ENCODE measurements at places on chromosomes 4 and X.

DNA sequence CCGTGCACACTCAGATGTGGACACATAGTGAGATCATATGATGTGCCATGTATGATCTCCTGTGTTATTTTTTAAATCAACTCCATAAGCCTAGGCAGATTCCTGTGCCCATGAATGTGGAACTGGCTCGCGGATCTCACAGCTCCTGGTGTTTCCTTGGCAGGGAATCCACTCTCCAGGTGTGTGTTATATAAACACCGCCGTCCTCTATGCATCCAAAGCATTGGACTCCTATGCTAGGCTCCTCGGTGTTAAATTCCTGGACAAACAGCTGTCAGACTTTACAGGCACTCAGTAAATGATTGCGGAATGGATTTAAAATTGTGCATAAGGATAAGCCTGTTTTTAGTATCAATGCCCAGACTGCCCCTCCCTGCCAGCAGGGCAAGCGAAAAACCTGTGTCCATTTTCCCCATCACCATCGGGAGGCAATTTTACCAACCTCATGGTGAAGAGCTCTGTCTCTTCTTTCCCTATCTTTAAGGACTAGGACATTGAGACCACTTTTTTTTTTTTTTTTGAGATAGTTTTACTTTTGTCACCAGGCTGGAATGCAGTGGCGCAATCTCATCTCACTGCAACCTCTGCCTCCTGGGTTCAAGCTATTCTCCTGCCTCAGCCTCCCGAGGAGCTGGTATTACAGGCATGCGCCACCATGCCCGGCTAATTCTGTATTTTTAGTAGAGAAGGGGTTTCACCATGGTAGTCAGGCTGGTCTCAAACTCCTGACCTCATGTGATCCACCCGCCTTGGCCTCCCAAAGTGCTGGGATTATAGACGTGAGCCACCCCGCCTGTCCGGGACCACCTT is 23.6 kb upstream of the GPR78 start:
- DNase-seq, result no peak

DNA sequence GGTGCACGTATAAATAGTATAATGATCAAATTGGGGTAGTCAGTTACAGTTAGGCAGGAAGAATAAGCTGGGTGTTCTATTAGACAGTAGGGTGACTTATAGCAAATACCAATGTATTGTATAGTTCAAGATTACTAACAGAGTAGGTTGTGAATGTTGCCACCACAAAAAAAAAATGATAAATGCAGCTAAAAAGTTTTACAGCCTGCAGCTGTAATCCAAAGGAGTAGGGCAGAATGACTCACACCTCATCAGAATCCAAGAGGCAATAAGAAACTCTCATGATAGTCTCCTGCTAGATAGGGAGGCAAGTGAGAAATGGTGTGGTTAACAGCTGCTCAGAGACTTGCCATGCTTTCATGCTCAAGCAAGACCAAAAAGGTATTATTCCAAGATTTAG is 19.6 kb upstream of the TCEAL4 start:
- DNase-seq, result no peak

GRCh38 chr4:152283801-152284470 is 252.0 kb downstream of the FBXW7 start:
- no peak for DNase-seq

- DNase-seq, result no peak
Observed at GRCh38 chr4:149638073-149638472, 177.6 kb downstream of the IQCM start.

- DNase-seq, result no peak
Observed at GRCh38 chr4:2303686-2304320, 41.9 kb upstream of the MXD4 start.

- no peak for DNase-seq
Observed at GRCh38 chrX:11412715-11413623, 119.8 kb downstream of the AMELX start.

DNA sequence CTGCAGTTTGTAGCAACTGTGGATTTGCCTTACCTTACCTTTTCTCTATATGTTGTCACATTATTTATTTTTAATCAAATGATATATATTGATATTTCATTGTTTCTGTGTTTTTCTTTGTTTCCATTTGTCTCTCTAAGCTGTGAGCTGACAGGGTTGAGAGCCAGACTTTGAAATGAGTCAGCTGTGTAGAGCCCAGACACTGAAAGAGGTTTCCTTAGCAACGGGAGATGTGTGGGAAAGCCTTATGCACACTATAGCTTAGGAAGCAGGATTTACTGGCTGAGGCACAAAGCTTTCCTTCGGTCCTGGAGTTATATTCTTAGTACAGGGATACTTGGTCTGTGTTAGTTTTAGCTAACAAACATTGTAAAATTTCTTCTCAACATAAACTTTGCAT is 192.2 kb downstream of the FGF13 start:
- no peak for DNase-seq

DNA sequence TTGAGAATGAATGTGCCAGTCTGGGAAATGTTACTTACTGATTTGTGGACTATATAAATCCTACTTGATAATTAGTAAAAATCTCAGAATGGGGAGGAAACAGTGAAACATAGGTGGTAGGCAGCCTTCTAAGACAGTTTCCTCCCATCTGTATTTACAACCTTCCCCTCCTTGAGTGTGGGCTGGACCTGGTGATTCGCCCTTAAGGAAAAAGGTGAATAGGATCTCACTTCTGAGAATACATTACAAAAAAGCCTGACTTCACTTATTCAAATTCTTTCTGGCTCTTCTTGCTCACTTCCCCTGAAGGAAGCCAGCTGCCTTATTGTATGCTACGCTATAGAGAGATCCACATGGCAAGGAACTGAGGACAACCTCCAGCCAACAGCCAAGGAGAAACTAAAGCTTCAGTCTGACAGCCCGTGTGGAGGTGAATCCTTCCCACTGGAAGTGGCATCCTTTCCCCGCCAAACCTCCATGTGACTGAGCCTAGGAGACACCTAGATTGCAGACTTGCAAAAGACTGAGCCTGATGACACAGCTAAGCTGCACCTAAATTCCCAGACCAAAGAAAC is 585.0 kb downstream of the STPG2 start:
- no peak for DNase-seq

DNA sequence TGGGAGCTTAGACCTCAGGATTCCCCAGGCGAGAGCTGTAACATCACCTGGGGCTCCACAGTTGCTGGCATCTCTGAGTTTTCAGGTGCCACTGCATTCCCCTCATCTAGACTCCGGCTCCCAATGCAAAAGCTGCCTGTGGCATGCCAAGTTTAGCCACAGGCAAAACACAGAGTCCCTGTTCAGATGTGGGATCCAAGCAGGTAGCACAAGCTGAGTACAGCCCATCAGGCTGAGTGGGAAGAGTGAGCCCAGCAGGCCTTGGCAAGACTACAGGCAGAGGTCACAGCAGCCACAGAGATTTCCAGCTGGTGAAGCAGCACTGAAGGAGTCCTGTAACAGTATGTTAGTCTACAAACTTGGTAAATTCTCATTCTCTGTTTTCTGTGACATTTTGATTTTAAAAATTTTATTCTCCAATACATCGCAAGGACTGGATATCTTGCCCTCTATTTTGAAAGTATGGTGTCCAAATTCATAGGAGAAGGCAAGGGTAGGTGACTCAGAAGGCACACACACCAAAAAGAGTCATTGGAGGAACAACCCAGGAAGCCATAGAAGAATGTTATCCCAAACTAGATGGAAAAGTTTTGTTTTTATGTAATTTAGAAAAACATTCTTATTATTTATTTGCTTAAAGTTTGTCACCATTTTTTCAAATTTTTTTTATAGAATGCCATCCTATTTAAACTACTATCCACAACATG is 13.6 kb upstream of the CXCL2 start:
- no peak for DNase-seq

DNA sequence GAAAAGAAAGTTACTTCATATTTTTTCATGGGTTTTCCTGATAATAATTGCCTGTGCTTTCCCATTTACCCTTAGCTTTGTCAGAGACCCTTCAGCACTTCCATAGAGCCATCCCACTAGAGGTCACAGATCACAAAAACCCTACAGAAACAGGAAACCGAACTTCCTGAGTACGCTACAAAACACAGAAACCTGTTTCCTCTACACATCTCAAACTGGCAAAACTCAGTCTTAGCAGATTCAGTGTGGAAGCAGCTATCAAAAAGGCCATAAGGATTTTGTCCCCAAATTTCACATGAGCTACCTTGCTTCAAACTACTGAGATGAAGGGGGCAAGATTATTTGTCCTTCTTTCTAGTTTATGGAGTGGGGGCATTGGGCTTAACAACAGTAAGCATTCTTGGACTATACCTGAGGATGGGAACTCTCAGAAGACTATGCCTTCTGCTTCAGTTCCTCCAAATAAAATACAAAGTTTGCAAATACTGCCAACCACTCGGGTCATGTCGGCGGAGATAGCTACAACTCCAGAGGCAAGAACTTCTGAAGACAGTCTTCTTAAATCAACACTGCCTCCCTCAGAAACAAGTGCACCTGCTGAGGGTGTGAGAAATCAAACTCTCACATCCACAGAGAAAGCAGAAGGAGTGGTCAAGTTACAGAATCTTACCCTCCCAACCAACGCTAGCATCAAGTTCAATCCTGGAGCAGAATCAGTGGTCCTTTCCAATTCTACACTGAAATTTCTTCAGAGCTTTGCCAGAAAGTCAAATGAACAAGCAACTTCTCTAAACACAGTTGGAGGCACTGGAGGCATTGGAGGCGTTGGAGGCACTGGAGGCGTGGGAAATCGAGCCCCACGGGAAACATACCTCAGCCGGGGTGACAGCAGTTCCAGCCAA is at the start of gene MMRN1:
Gene MMRN1, plus strand, starts transcription at position 206 of the 902 bp plus-strand sequence. Its CDS starts 118 bp downstream, at position 324.
- no peak for DNase-seq

DNA sequence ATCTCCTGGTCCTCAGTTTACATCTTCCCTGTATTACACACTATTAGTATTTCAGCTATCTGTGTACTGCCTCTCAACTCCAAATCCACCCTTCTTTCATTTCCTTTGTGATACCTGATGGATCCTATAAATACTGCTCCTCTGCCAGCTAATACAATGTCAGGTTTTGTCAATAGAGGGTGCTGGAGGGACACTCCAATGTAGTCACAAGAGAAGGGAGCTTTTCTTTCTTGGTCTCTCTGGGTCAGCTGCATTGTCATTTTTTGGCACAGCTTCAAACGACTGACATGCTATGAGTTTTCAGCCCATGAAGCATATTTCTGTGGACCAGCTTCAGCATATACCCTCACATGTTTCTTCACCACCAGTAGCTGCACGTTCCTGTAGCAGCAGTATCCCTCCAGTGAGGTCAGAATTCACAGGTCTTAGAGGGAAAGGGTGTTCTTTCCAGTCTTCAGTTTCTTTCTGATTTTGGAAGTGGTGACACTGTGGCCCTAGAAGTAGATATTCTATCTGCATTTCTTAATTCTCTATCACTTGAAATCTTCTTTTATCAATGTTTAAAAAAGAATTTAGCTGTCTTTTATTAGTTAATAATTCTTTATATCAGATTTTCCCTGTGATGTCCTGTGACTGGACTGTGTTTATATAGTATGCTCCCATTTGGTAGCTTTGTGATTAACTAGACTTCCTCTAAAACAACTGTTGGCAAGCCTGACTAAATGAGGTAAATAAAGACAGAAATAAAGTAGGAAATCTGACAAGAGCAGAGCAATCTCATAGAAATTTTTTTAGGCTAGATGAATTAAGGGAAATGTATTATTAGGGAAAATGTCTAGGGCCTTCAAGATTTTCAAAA is 60.6 kb downstream of the GABRA2 start:
- no peak for DNase-seq

GRCh38 chrX:41616935-41617334 is 71.8 kb upstream of the GPR34 start:
- DNase-seq, result no peak

DNA sequence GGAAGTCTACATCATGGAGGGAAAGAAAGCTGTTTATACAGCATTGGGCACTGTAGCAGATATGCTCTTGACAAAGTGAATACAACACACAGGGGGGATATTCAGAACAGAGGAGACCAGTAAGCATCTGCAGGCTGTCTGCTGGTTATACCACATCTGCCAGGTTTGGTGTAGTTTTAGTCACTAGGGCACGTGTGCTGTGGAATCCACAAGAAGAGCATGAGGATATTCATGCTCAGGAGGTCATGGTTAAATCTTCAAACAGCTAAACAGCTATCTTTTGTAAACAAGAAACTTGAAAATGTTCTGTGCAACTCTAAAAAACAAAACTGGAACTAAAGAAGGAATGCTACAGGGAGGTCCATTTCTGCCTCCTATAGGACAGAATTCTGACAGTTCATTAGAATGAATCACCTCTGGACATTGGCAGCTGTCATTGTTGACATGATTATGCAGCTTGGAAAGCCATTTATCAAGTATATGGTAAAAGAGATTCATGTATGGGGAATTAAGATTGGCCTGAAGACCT is 175.8 kb downstream of the RCHY1 start:
- DNase-seq, result no peak

- DNase-seq, result no peak
Observed at GRCh38 chr4:24598025-24598424, 13.7 kb upstream of the DHX15 start.

GRCh38 chr4:108601106-108601505 is 19.3 kb upstream of the RPL34 start:
- DNase-seq, result no peak

- no peak for DNase-seq
Observed at GRCh38 chr4:5018603-5019002, 655 bp downstream of the CYTL1 start.

DNA sequence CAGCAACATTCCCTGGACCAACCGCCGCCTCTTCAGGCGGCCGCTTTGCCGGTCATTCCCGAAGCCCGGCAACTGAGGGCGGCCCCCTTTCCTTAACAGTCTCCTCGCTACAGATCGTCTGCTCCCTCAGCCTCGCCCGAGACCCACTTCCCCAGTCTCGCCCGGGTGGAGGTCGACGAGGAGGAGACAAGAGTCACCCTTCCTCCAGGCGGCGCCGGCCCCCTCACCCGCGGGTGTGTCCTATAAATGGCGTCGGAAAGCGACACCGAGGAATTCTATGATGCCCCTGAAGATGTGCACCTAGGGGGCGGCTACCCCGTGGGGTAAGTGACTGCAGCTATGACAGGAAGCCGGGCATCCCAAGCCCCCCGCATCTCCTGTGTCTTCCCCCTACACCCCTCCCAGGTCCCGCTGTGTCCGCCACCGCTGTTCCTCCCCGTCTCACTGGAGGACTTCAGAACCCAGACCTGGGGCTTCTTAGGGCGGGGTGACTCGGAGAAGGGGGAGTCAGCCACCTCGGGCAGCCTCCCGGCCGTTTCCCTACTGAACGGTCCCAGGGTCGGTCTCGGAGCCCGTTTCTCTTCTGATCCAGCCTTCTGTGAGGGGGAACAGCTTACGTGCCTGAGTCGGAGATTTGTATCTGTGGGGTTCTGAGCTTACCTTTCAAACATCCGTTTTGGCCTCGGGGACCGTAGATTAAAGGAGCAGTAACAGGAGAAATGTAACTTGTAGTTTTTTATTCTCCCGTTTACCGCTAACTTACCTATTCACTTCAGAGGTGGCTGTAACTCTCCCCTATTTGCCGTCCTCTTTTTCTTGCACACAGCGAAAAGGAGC is 570 bp downstream of the WDR44 start:
- DNase-seq, result peak; percentile 14

GRCh38 chrX:39948582-39948981 is 149.2 kb downstream of the BCOR start:
- DNase-seq, result no peak

GRCh38 chr4:55338486-55338885 is 7.6 kb upstream of the SRD5A3 start:
- DNase-seq, result no peak

Data from stimulated activated CD4-positive, alpha-beta T cell treated with anti-CD3 and anti-CD28 coated beads, Interleukin-2, amount 100 ng/mL, for 48 hours (primary cell).